ENCODE measurements at places on chromosomes 4 and X. TPM values are rescaled to one million over a fixed set of nuclear protein-coding genes. Genes with fewer than 3 reads are reported as not detected.
A peak's percentile ranks its signal among the peaks of the same experiment; 100 is the strongest.

Gene SMARCA1
- 39.0 TPM for total RNA-seq

GRCh38 chrX:97344724-97345123 is 461.0 kb downstream of the RPA4 start:
- no peaks in the 10 kb centered on the region for H3K36me3 ChIP-seq
- no peak overlapping the region for H3K27ac ChIP-seq
- H3K4me1 ChIP-seq: no peaks in the 10 kb centered on the region

- no peaks in the 10 kb centered on the region for H3K4me1 ChIP-seq
Measured at GRCh38 chrX:37871626-37872302, 24.4 kb upstream of the DYNLT3 start.

GRCh38 chrX:123736333-123736921 is 3.6 kb upstream of the THOC2 start:
- no peaks in the 10 kb centered on the region for H3K4me1 ChIP-seq
- H3K36me3 ChIP-seq: no peaks in the 10 kb centered on the region
- DNase-seq: peak; percentile 7
- no peak overlapping the region for H3K4me3 ChIP-seq
- no peak overlapping the region for H3K27ac ChIP-seq

Gene UGT2B15
- not detected for total RNA-seq

GRCh38 chr4:53929311-53929710 is 135.1 kb downstream of the CHIC2 start:
- no peak overlapping the region for H3K27ac ChIP-seq
- H3K36me3 ChIP-seq: no peaks in the 10 kb centered on the region
- DNase-seq: no peak
- no peak overlapping the region for H3K4me3 ChIP-seq
- no peaks in the 10 kb centered on the region for H3K27me3 ChIP-seq

DNA sequence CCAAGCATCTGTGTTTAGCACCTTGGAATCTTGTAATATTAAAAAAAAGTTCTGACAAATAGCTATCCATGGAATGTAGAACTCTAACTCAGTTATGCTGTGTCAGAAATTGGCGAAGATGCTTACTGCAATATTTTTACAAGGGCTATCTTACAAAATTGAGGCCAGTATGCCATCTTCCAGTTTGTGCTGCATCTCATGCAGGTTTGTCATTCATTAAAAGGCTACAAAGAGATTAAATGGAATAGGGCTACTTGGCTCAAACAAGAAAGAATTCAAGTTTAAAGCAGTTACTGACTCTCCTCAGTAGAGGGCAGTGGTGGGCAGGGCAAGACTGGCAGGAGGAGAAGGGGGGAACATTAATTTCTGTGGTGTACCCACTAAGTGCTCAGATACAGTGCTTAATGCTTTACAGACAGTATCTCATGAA is 66.5 kb downstream of the SHROOM4 start:
- H3K4me1 ChIP-seq: no peaks in the 10 kb centered on the region
- H3K4me3 ChIP-seq: no peak overlapping the region
- no peak overlapping the region for H3K27ac ChIP-seq
- no peak for DNase-seq

- no peaks in the 10 kb centered on the region for H3K4me1 ChIP-seq
- H3K4me3 ChIP-seq: no peak overlapping the region
- no peak for DNase-seq
- H3K27ac ChIP-seq: no peak overlapping the region
- H3K27me3 ChIP-seq: no peaks in the 10 kb centered on the region
Measured at GRCh38 chr4:109648997-109649575, 54.2 kb downstream of the CASP6 start.

DNA sequence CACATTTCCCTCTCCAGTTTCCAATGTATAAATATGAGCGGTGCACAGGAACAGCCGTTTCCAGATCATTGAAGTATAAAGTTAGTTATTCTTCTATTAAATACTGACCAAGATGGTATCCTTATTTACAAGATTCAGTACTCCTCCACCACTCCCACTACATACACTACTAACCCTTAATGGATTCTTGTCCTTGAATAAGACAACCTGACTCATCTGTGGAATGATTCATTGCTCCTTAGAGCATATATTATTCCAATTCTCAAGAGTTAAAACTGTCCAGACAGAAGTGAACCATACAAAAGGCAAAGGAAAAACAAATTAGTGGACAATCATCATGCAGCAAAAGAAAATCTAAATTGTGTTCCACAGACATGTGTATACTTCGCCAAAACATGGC is 373.3 kb downstream of the IDS start:
- no peaks in the 10 kb centered on the region for H3K36me3 ChIP-seq
- H3K4me1 ChIP-seq: no peaks in the 10 kb centered on the region
- H3K27me3 ChIP-seq: no peaks in the 10 kb centered on the region
- no peak overlapping the region for H3K4me3 ChIP-seq
- H3K27ac ChIP-seq: no peak overlapping the region
- no peak for DNase-seq

DNA sequence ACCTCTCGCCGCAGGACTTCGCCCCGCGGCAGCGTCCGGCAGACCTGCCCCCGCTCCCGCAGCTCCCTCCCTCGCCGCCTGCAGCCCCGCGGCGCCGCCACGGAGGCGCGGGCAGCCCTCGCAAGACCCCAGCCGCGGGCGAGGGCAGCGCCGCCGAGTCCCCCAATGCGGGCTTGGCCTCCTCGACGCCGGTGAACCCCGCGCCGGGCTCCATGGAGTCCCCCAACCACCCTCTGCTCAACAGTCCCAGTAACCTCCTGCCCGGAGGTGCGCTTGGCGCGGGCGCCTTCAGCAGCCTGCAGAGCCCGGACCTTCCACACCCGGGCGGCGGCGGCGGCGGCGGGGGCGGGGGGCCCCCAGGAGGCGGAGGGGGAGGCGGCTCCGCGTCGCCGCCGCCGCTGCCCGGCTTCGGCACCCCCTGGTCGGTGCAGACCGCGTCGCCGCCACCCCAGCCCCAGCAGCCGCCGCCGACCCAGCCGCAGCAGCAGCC is 1.2 kb downstream of the CPEB2 start:
- H3K36me3 ChIP-seq: peaks cover 4% of the 10 kb centered on the region
- peak; percentile 63 for DNase-seq
- peak overlapping the region; percentile 100 for H3K27ac ChIP-seq
- H3K27me3 ChIP-seq: no peaks in the 10 kb centered on the region
- H3K4me3 ChIP-seq: peak overlapping the region; percentile 68
- peaks cover 26% of the 10 kb centered on the region for H3K4me1 ChIP-seq

DNA sequence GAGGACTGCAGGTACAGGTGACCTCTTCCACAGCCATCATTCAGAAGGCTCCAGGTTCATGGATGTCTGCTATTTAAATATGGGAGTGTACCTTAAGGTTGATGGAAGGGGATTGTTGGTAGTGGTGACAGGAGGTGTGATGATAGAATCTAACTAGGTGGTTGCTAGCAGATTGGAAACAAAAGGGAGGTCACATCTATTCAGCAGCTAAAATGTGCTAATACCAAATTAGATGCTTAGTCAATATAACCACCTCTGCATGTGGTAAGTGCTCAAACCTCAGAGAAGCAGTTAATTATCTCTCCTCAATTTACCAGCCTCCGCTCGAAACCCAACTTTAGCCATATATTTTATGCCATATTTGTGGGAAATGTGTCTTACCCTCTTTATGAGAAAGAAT is 98.7 kb upstream of the CCSER1 start:
- no peaks in the 10 kb centered on the region for H3K36me3 ChIP-seq
- no peaks in the 10 kb centered on the region for H3K4me1 ChIP-seq
- H3K27me3 ChIP-seq: no peaks in the 10 kb centered on the region
- no peak overlapping the region for H3K4me3 ChIP-seq

DNA sequence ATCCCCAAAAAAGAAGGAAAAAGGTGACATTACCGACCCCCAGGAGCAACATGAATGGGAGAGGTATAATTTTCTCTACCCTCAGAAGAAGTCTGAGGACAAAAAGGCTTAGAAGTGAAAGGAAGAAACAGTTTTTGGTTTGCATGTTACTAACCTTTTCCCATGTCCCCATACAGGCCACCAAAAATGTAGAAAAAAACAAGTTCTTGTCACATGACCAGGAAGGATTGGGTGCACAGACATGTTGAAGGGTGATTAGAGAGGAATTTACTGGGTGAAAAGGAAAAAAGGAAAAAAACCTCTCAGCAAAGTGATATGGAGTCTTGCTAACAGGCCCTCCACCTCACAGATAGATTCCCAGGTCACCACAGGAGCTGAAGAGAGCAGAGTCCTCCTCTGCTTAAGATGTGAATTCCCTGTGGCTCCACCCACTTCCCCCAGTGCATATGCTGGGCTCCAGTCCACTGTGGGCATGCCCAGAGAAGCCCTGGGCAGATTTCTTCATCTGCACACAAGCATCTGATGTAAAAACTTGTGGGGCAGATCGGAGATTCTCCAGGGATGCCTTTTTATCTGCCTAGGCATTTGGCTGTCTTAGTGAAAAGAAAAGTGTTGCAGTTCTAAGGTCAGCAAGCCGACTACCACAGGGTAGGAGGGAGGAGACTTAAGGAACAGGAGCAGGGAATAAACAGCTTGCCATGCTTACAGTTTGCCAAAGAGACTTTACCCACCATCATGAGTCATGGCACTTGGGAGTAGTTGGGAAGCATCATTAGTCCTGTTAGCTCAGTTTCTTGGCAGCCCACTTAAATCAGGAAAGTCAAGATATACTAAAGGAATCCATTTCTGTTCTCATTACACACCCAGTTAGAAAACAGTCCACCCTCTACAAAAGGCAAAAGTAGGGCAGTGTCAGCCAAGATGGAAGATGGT is 25.0 kb upstream of the PASD1 start:
- no peak overlapping the region for H3K4me3 ChIP-seq
- H3K36me3 ChIP-seq: no peaks in the 10 kb centered on the region
- no peak for DNase-seq
- H3K27ac ChIP-seq: no peak overlapping the region

Gene USP9X
- 252 TPM for total RNA-seq

GRCh38 chrX:135024526-135024925 is 2.2 kb upstream of the RTL8B start:
- H3K36me3 ChIP-seq: no peaks in the 10 kb centered on the region
- no peaks in the 10 kb centered on the region for H3K27me3 ChIP-seq
- H3K4me1 ChIP-seq: no peaks in the 10 kb centered on the region

GRCh38 chr4:71026086-71026485 is 32.6 kb downstream of the DCK start:
- H3K36me3 ChIP-seq: peaks cover 28% of the 10 kb centered on the region
- H3K27ac ChIP-seq: no peak overlapping the region
- no peak overlapping the region for H3K4me3 ChIP-seq
- no peaks in the 10 kb centered on the region for H3K27me3 ChIP-seq

DNA sequence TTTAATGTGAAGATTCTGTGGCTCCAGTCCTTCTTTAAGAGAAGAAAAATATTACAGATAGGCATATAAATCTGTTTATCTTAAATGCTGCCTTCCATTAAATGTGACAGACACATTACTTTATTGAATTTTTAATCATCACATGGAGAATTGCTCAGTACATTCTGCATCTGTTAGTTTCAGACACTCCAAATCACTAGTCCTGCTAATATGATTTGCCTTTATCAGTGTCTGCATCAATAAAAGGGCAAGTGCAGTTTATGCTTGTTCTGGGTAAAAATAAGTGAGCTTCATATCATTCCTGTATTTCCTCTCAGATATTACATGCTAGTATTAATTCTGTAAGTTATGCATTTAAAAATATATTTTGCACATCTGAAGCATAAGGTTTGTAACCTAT is 666.4 kb downstream of the TECRL start:
- no peaks in the 10 kb centered on the region for H3K4me1 ChIP-seq
- no peaks in the 10 kb centered on the region for H3K36me3 ChIP-seq
- no peak overlapping the region for H3K4me3 ChIP-seq
- no peak for DNase-seq
- no peak overlapping the region for H3K27ac ChIP-seq

Gene NLRP2B
- total RNA-seq: not detected

GRCh38 chr4:169121861-169122382 is 111.9 kb upstream of the CBR4 start:
- no peak for DNase-seq
- H3K36me3 ChIP-seq: peaks cover 6% of the 10 kb centered on the region
- H3K27me3 ChIP-seq: no peaks in the 10 kb centered on the region
- no peak overlapping the region for H3K4me3 ChIP-seq

Gene FOXP3
- not detected for total RNA-seq

Gene CCDC160
- not detected for total RNA-seq

Gene CD40LG
- total RNA-seq: 0.18 TPM

Gene UGT2B10
- not detected for total RNA-seq

Gene MAGED2
- total RNA-seq: 4.1 TPM

GRCh38 chr4:99633772-99634171 is 23.9 kb downstream of the C4orf54 start:
- no peaks in the 10 kb centered on the region for H3K4me1 ChIP-seq
- no peaks in the 10 kb centered on the region for H3K27me3 ChIP-seq
- no peak overlapping the region for H3K4me3 ChIP-seq
- no peak overlapping the region for H3K27ac ChIP-seq

DNA sequence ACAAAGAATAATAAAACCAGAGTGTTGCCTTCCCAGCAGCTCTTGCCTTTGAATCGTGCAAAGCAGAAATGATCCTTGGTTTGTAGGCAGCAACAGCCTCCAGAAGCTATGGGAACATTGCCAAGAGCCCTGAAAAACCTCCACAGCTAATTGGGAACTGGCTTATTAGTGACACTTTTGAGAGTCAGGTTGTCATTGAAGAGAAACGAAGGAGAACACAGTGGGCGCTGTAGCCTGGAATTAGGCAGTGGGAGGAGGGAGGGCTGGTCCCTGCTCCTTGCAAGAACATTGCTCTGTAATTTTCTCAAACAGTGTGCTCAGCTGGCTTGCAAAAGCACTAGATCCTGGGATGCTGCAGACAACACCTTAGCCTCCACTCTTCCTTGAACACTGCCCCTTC is 331.5 kb upstream of the EMCN start:
- no peaks in the 10 kb centered on the region for H3K4me1 ChIP-seq
- H3K27ac ChIP-seq: no peak overlapping the region
- H3K36me3 ChIP-seq: no peaks in the 10 kb centered on the region
- no peak for DNase-seq
- H3K4me3 ChIP-seq: no peak overlapping the region

DNA sequence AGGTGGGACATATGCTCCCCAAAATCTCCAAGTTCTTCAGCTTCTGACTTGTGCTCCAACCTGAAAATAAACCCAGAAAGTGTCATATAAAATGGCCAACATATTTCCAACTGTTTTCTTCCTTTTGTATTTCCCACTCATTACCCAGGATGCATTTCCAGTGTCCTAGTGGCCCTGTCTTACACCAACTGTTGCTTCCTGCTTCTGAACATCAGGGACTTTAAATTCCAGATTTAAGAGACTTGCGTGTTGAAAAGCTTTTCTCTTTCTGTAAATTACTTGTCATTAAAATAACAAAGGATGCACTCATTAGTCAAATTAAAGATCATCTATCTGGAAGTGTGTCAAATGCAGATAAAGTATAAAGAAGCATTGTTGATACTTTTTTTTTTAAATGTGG is 19.9 kb downstream of the MID1 start:
- no peaks in the 10 kb centered on the region for H3K36me3 ChIP-seq
- no peaks in the 10 kb centered on the region for H3K4me1 ChIP-seq
- H3K27ac ChIP-seq: no peak overlapping the region

DNA sequence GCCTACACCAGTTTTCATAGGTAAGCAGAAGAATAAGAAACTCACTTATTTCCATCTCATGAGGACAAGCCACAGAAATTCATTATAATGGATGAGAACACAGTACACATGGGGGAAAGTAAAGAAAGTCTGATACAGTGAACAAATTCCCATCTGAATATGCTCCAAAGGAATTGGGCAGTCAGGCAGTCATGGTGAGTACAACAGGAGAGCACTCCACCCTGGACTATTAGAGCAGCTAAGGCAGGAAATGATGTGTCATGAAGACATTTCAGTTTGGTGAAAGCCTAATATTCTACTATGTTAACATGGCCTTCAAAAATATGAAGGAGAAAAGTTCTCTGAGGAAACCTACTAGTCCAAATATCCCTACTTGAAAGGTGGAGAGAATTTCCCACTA is 92.0 kb upstream of the PRDX4 start:
- H3K36me3 ChIP-seq: no peaks in the 10 kb centered on the region
- no peak for DNase-seq
- H3K27ac ChIP-seq: no peak overlapping the region
- no peaks in the 10 kb centered on the region for H3K27me3 ChIP-seq
- H3K4me1 ChIP-seq: no peaks in the 10 kb centered on the region

Data from stomach (tissue), 19 donors.